ENCODE measurements at places on chromosomes 1 and 21. TPM values are rescaled to one million over a fixed set of nuclear protein-coding genes. Genes with fewer than 3 reads are reported as not detected.

- no peaks in the 10 kb centered on the region for H3K27me3 ChIP-seq
- no peaks in the 10 kb centered on the region for H3K4me1 ChIP-seq
- no peak overlapping the region for H3K27ac ChIP-seq
- H3K4me3 ChIP-seq: no peak overlapping the region
- no peaks in the 10 kb centered on the region for H3K36me3 ChIP-seq
- no peak for DNase-seq
Observed at GRCh38 chr1:42359466-42359865, 21.1 kb upstream of the RIMKLA start.

DNA sequence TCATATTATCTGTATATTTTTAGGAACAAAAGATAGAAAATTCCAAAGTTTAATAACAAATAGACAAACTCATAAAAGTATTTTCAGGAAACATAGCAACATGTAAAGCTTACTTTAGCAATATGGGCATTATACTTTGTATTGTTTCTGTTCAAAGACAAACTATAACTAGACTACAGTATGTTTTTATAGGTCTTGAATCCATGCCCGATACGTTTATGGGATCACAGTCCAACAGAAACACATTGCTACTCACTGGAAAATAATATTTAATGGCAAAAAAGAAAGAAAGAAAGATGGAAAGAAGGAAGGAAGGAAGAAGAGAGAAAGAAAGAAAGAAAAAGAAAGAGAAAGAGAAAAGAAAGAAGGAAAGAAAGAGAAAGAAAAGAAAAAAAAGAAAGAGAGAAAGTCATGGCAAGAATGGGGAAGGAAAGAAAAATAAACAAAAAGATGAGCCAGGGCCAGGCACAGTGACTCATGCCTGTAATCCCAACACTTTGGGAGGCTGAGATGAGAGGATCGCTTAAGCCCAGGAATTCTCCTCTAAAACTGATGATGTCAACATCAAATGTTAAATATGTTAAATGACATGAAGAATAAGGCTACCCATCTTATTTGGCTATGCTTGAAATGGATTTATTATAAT is 32.7 kb downstream of the TM2D1 start:
- no peak overlapping the region for H3K4me3 ChIP-seq
- H3K27me3 ChIP-seq: no peaks in the 10 kb centered on the region

GRCh38 chr1:243568793-243569192 is 281.2 kb downstream of the AKT3 start:
- no peak overlapping the region for H3K27ac ChIP-seq
- DNase-seq: no peak
- H3K4me3 ChIP-seq: no peak overlapping the region
- no peaks in the 10 kb centered on the region for H3K27me3 ChIP-seq

DNA sequence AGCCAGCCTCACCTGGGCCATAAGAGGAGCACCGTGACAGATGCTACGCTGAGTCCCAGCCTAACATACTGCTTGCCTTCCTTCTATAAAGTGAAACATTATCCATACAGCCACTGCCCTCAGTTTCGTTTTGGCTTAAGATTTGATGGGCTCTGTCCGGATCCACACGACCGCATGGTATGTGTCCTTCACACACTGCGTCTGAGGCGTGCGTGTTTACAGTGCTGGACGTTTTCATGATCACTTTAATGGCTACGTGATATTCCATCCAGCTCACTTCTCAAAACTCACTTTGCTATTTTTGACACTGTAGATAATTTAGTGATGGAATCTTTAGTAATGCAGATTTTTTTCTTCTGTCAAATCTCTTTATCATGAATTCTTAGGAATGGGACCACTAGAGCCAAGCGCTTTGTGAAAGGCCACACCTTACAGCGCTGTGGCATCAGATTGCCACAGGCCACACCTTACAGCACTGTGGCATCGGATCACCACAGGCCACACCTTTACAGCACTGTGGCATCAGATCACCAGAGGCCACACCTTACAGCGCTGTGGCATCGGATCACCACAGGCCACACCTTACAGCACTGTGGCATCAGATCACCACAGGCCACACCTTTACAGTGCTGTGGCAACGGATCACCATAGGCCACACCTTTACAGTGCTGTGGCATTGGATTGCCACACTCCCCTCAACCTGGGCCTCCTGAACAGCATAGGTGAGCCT is 47.1 kb downstream of the PRDM15 start:
- no peaks in the 10 kb centered on the region for H3K27me3 ChIP-seq
- DNase-seq: no peak
- H3K4me1 ChIP-seq: no peaks in the 10 kb centered on the region
- peaks cover 50% of the 10 kb centered on the region for H3K36me3 ChIP-seq

GRCh38 chr1:212702672-212703071 is 3.0 kb upstream of the BATF3 start:
- no peak overlapping the region for H3K27ac ChIP-seq
- H3K4me1 ChIP-seq: peaks cover 28% of the 10 kb centered on the region
- no peak for DNase-seq
- peaks cover 5% of the 10 kb centered on the region for H3K27me3 ChIP-seq

- H3K27me3 ChIP-seq: no peaks in the 10 kb centered on the region
- no peak for DNase-seq
- H3K36me3 ChIP-seq: peaks cover 14% of the 10 kb centered on the region
- no peak overlapping the region for H3K4me3 ChIP-seq
- H3K4me1 ChIP-seq: no peaks in the 10 kb centered on the region
- H3K27ac ChIP-seq: no peak overlapping the region
Observed at GRCh38 chr1:54028306-54029251, 10.6 kb upstream of the LDLRAD1 start.

DNA sequence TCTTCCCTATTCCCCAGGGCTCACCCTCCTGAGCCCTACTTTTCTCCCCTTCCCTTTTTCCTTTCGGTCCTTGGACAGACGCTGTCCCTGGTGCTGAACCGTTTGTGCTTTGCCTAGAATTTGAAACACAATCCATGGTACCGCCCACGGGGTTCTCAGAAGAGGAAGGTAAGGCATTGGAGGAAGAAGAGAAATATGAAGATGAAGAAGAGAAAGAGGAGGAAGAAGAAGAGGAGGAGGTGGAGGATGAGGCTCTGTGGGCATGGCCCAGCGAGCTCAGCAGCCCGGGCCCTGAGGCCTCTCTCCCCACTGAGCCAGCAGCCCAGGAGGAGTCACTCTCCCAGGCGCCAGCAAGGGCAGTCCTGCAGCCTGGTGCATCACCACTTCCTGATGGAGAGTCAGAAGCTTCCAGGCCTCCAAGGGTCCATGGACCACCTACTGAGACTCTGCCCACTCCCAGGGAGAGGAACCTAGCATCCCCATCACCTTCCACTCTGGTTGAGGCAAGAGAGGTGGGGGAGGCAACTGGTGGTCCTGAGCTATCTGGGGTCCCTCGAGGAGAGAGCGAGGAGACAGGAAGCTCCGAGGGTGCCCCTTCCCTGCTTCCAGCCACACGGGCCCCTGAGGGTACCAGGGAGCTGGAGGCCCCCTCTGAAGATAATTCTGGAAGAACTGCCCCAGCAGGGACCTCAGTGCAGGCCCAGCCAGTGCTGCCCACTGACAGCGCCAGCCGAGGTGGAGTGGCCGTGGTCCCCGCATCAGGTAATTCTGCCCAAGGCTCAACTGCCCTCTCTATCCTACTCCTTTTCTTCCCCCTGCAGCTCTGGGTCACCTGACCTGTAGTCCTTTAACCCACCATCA is 10.4 kb downstream of the BCAN start:
- peaks cover 42% of the 10 kb centered on the region for H3K27me3 ChIP-seq
- no peak overlapping the region for H3K4me3 ChIP-seq
- no peaks in the 10 kb centered on the region for H3K36me3 ChIP-seq
- no peak for DNase-seq

The PDE4DIP gene
- polyA plus RNA-seq: 614 TPM

GRCh38 chr1:200205216-200205995 is 177.9 kb downstream of the NR5A2 start:
- no peaks in the 10 kb centered on the region for H3K27me3 ChIP-seq
- H3K27ac ChIP-seq: no peak overlapping the region
- no peaks in the 10 kb centered on the region for H3K36me3 ChIP-seq
- no peak for DNase-seq
- no peak overlapping the region for H3K4me3 ChIP-seq
- no peaks in the 10 kb centered on the region for H3K4me1 ChIP-seq

GRCh38 chr1:112406771-112407170 is 10.8 kb downstream of the CTTNBP2NL start:
- H3K4me3 ChIP-seq: no peak overlapping the region
- H3K4me1 ChIP-seq: peaks cover 36% of the 10 kb centered on the region
- no peaks in the 10 kb centered on the region for H3K36me3 ChIP-seq
- no peak for DNase-seq
- H3K27ac ChIP-seq: no peak overlapping the region

Measured in heart left ventricle (tissue), 16 donors.